ENCODE measurements at places on chromosomes 16 and 17.
A peak's percentile ranks its signal among the peaks of the same experiment; 100 is the strongest.

- no peak for DNase-seq
These were observed 296.6 kb upstream of the PMFBP1 start for GRCh38 chr16:72468582-72468981.

GRCh38 chr16:48479955-48480354 is 94.7 kb upstream of the SIAH1 start:
- peak; percentile 59 for DNase-seq

DNA sequence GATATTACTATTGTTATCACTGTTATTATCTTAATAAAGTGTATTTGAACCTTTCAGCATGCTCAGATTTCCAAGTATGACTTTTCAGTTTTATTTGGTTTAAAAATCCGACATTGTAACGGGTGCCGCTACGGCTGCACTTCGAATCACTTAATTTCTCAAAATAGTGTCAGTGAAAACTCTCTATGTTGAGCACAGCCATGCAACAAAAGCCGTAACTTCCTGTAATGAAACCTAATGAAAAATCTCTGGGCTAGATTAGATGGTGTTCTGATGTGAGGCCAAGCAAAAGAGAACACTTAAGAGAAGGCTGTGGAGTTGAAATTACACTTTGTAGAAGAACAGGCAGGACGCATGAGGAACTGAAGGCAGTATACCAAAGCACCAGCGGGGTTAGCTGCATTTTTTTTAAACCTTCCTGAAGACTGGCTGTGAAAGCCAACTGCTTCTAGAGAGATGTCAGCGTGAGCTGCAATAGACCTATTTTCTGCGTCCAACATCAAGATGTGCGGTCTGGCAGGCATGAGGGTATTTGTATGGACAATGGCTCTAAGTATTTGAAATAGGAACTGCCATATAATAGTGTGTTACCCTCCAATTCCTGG is 1545.0 kb upstream of the GOT2 start:
- DNase-seq = no peak

DNA sequence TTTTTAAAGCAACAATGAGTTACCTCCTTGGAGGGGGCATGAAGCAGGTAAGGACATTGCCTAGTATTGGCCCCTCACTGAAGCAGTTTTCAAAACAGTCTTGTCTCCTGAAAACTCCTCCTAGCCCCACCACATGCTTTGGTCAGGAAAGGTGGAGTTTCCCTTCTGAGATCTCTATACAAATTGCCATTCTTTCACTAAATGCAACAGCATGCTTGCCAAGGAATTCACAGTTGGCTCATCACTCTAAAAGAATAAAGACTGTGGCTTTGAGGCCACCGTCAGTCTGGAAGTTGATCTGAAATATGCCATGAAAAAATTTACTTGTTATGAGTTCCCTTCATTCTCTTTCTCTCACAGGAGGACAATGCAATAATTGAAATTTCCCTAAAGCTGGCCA is 4.2 kb downstream of the TTC19 start:
- DNase-seq = no peak

- no peak for DNase-seq
These were observed 10.3 kb upstream of the LGALS9 start for GRCh38 chr17:27620721-27621120.

DNA sequence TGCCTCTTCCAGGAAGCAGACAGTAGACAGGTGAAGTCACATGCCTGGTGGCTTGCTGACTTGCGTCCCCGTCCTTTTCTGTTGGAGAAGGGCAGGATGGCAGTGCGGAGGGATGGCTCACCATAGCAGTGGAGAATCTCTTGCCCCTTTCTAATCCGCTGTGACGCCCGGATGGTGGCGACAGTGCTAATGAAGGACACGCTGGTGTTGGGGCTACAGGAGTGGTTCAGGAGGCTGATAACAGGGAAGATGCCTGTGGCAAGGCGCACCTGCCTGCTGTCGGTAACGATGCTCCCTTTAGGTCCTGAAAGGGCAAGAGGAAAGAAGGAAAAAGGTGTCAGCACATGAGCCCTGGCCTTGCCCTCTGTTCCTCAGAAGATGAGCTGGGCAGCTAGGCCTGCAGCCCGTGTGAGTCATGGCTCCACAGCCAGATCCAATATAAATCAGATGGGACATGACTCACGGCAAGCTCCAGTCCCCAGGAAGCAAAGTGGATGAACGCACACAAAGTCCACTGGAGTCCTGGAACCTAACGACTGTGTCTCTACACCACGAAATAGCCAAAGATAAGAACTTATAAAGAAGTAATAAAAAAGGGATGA is 25.5 kb downstream of the SERPINF1 start:
- peak; percentile 92 for DNase-seq

DNA sequence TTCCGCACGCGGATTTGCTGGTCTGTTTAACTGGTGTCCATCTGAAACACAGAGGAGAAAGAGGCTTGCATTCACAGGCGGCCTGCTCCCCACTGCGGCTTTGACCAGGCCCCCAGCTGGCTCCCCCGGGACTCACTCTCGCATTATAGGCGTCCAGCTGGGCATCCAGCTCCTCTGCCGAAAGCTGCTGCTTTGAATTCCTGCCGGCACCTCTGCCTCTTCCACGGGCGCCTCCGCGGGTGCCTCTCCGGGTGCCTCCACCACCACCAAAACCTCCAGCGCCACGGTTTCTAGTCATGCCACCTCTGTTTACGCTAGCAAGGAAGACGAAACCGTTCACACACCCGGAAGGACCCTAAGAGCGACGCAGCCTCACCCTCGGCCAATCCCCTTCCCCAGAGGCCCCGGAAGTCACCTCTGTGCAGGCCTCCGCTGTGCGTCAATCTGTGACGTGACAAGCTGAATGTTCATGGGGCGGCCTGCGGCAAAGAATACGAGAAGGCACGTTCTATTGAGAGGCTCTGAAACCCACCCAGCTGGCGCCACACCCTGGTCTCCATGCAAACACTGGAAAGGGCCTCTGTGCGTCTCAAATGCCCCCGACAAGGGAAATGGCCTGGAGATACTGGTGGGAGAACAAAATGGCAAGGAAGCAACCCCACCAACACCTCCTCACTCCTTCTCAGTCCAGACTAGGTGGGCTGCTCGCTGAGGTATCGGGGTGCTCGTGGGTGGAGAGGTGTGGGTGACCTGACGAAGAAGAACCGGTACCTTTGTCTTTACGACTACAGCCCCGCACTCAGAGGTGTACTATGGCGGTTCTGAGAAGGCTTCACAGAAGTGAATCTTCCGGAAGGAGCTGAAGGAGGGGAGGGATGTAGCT is 3.0 kb downstream of the ALYREF start:
- no peak for DNase-seq

DNA sequence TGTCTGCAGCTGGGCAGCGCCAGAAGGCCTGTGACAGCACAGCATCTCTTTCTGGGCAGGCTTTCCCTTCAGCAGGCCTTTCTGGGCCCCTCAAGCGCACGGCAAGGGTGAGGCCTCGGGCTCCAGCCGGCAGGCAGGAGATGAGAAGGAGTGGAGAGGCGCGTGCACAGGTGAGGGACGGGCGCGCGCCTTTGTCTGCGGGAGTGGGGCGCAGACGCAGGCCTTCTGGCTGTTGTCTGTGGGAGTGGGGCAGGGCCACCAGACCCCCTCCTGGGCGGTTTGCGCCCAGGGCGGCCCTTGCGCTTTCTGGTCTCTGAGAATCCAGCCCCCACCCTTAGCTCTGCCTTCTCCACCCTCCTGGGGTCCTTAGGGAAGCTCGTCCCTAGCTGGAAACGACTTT is 6.5 kb downstream of the ZNF205 start:
- no peak for DNase-seq

GRCh38 chr17:13785981-13786598 is 184.4 kb upstream of the HS3ST3A1 start:
- DNase-seq = peak; percentile 67

DNA sequence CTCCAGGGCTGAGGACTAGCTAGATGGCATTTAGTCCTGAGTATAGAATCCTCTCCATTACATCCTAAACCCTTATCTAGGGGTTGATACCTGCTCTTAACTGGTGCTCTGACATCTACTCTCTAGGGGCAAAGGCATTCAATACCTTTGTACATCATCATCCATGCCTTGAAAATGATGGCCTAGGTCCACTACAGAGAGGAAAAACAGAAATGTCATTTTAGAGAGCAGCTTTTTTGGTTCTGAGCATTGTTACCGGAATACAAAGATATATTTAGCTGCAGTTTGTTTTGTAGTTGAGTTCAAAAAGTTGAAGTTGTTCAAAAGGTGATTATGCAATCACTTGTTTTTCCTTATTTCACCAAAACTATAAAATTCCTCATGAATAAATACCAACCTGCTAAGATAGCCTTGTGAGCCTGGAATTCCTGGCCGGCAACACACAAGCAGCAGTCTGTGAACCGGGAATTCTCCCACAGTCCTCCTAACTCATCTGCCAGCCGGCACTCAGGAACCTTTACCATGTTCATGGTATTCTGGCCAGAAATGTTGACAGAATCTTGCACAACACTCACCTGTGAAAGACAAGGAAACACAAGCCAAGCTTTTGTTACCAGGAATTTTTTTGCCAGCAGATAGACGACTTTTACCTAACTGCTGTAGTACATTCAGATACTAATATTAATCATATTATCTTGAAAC is 35.4 kb downstream of the NXPH3 start:
- no peak for DNase-seq

GRCh38 chr17:11944587-11944986 is 52.7 kb downstream of the ZNF18 start:
- DNase-seq = no peak

DNA sequence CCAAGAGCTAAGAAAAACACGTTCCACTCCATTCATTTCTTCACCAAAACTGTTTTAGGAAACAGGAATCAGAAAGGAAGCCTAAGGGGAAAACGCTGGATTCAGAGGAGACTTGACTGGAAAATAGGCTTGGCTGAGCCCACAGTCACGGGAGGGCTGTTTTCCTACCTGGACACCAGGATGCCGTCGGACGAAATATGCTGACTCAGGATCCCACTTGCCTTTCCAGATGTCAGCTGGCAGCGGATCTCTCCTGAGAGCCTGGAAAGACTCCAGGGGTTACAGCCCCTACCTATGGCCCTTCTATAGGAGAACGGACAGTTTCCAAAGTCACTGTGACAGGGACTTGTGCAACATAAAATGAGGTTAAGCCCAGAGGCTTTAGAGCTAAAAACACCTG is 245.1 kb downstream of the C16orf95 start:
- DNase-seq = no peak

DNA sequence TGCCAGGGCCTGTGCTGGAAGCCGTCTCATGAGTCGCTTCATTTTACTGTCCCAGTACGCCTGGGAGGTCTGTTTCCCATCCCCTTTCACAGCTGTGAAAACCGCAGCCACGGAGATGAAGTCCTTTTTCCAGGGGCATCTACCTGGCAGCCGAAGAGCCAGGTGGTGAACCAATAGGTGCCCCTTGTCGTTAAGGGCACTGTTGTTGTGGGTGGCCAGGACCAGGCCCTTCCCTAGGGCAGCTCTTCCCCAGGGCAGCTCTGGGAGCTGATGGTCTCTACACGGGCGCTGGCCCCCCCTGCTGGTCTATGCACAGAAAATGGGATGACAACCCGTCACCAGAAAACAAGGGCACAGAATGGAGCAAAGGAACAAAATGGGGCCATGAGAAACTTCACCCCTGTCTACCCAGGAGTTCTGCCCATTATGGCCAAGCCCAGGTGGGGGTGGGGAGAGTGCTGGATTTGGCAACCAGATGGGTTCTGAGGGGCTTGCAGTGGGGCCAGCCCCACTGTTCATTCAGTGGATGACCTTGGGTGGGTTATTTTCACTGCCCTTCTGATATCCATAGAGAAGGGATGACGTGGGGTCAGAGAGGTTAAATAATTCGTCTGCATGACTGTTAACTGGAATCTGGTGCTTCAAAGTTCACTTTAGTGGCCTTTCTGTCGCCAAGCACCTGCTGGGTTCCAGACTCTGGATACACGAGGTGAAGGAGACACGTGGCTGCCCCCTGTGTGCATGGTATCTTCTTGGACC is 11.5 kb downstream of the RMI2 start:
- peak; percentile 60 for DNase-seq

DNA sequence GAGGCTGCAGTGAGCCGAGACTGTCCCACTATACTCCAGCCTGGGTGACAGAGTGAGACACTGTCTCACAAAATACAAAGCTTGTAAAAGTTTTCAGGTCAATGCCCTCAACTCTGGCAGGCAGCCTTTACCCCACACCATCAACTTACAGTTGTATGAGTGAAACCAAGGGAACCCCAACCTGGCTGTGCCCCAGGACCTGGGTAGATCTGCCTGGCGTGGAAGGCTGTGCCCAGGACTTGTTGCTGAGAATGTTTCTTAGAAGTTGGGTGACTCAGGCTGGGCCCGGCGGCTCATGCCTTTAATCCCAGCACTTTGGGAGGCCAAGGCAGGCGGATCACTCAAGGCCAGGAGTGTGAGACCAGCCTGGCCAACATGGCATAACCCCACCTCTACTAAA is 7.8 kb downstream of the CES3 start:
- DNase-seq = no peak

GRCh38 chr17:26807024-26807423 is 486.9 kb upstream of the WSB1 start:
- no peak for DNase-seq

DNA sequence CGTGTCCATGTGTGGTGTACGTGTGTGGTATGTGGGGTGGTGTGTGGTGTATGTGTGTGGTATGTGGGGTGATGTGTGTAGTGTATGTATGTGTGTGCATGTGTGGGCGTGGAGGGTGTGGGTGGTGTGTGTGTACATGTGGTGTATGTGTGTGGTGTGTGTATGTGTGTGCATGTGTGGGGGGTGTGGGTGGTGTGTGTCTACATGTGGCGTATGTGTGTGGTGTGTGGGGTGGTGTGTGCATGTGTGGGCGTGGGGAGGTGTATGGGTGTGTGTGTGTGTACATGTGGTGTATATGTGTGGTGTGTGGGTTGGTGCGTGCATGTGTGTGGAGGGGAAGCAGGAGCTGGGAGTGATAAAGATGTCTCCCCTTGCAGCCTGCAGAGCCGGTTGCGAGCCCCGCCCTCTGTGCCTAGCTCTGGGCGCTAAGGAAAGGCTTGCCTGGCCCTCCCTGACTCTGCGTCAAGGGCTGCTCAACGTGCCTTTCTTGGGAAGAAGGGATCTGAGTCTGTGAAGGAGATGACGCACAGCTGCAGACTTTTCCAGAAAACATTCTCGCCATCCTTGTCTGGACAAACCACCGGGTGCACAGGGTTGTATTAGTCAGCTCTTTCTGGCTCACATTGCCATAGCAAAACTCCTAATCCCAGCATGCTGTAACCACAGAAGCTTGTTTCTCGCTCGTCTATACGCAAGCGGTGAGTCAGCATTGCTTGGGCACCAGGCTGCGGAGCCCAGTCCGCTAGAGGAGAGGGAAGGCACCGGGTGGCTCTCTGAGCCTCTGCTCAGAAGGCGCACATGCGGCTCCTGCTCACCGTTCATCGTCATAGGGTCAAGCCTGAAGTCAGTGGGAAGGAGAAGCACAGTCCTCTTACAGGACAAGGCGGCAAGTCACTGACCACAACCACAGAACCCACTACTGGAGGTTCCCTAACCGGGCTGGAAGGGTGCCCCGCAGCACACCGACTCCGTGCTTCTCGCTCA is 2.0 kb upstream of the CD300H start:
- DNase-seq = peak; percentile 85

DNA sequence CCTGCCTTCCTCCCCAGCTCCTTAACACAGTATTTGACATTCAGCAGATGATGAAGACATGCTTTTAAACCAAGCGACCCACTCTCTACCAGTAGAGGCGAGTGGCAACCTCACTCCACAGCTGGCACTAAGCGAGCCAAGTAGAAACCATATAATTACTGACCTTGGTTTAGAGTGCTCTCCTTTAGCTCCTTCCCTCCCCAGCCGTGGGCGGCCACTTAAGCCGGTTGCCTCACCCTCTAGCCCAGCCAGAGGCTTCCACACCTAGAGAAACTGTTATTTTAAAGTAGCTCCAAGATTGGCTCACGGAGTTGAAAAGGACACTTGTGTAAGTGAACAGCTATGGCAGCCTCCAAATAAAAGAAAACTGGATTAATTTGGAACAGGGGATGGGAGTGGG is 109.1 kb upstream of the CRHR1 start:
- DNase-seq = no peak

- no peak for DNase-seq
These were observed 33.2 kb downstream of the CYB5D2 start for GRCh38 chr17:4175921-4176807.

Measured in fibroblast of gingiva (primary cell).